Fibroblast of skin of back (primary cell): ENCODE measurements at places on chromosomes 1 and 21.

DNA sequence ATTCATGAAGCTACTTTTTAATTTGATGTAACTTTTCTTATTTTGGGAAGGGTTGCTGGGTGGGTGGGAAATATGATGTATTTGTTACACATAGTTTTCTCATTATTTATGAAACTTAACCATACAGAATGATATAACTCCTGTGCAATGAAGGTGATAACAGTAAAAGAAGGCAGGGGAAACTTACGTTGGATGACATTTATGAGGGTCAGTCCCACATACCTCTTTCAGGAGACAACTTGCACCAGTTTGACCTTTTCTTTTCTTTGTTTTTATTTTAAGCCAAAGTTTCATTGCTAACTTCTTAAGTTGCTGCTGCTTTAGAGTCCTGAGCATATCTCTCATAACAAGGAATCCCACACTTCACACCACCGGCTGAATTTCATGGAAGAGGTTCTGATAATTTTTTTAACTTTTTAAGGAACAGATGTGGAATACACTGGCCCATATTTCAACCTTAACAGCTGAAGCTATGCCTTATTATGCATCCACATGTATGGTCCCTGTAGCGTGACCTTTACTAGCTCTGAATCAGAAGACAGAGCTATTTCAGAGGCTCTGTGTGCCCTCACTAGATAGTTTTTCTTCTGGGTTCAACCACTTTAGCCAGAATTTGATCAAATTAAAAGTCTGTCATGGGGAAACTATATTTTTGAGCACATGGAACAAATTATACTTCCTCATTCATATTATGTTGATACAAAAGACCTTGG is 28.0 kb upstream of the KIAA1614 start:
- DNase-seq, result no peak

DNA sequence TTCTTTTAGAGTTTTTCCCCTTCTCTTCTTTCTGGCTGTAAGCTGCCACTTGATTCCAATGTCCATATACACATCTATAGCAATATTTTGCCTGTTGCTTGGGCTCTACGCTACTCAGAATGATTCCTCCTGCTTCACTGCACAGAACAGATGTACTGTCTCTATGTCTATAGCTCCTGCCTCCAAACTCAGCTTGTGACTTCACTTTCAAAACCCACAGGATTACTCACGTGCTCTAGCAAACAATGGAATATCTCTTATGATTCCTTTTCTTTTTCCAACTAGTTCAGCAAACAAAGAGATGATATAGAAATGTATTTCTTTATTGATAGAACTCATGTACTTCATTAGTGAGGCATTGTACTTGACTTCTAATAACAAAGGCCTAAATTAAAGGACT is 80.5 kb upstream of the SOX13 start:
- DNase-seq, result no peak

DNA sequence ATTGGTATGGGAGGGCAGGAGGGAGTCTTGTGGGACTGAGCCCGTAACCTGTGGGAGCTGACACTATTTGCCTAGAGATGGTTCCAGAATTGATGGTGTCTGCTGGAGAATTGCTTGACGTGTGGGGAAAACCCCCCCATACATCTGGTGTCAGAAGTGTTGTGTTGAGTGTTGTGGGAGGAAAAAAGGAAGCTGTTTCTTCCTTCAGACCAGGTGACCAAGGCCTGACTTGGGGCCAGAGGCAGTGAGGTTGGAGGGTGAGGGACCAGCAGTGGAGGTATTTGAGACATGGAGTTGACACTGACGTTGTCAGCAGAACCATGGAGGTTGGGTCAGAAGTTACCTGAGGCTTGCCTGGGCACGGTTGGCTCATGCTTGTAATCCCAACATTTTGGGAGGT is 8.3 kb downstream of the SHISAL2A start:
- DNase-seq, result no peak

DNA sequence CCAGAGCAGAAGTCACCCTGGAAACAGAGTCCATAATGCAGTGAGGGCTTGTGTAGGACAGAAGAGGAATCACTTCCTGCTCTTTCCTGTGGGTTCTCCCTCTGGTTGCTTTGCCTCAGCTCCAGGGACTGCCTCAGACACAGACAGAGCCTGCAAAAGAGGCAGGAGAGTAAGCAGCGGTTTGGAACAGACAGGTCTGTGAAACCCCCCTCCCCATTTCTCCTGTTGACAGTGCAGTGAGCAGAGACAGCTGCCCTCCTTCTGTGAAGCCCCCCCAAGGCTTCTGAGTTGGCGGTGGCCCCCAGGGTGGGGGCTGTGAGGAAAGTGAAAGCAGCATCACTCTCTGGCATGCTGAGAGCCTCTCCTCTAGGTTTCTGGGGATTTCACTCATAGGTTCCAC is 53.0 kb downstream of the MAB21L3 start:
- DNase-seq, result no peak
